GM12891 (cell line): ENCODE measurements at places on chromosomes 6 and 20.

DNA sequence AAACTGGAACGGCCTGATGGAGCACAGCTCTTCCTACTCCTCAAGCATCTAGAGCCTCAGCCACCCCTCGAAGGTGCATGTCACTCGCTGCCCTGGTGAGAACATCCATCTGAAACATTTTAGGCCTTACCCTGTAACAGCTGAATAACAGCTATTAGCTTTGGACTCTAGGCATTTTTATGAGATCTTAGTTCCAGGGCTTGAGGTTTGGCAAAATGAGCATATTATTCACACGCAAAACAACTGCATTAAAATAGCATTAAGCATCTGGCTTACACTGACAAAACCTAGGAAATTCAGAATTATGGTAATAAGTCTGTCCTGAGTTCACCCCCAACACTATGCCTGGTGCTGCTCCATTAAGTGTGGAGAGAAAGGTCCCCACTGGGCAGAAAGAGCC is 56.1 kb downstream of the ADAT2 start:
- no peak for DNase-seq

DNA sequence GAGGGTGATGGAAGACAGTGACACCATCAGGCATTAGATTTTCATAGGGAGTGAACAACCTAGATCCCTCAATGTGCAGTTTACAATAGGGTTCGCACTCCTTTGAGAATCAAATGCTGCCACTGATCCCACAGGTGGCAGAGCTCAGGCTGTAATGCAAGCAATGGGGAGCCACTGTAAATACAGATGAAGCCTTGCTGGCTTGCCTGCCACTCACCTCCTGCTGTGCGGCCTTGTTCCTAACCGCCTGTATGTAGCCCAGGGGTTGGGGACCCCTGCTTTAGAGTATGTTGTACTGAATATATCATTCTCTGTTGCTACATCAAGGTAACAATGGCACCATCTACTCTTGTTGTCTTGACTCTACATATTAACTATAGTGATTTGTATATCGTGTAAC is 37.1 kb downstream of the TPD52L1 start:
- DNase-seq: no peak

- DNase-seq: no peak
Observed at GRCh38 chr6:25369036-25369432, 89.9 kb downstream of the CARMIL1 start.

GRCh38 chr6:30722280-30723112 is 2.3 kb downstream of the TUBB start:
- no peak for DNase-seq

DNA sequence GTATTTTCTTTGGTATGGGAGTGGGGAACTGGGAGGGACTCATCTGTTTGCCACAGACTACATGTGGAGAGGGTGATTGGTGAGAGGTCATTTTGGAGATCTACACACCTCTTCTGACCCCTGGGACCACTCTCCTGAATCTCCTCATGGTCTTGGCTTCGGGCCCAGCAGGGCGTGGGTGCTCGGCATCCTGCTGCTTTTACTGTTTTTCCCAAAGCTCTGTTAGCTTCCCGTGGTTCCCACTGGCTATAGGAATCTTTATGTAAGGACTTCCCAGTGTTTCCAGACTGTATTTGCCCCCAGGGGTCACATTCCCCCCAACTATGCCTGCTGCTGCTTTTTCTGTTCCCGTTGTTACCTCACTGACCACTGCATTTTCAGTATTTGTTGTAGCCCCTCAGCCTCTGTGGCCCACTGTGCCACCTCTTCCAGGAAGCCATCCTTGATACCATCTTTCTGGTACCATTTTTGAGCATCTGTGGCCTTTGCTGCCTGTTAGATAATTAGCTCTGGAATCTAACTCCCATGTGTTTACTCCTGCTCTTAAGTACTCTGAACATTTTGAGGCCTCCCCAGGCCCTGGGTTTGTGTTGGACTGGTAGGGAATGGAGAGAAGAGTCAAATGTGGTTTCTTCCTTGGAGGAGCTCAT is 14.9 kb downstream of the PLCG1 start:
- no peak for DNase-seq

DNA sequence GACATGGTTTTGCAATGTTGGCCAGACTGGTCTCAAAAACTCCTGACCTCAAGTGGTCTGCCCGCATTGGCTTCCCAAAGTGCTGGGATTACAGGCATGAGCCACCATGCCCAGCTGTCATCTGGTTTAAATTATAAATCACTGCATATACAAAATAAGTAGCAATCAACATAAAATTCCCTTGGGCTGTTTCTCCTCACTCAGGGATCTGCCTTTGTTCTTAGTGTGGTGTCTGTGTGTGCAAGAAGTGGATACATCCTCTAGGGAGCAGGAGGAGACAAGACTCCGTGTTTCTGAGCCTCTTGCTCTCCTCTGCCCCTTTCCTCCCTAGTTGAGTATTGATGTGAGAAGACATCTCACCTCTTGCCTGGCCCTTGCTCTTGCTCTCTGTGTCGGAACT is 65.2 kb upstream of the ADGRF4 start:
- no peak for DNase-seq
